ENCODE measurements at places on chromosomes 11 and 22.
A peak's percentile ranks its signal among the peaks of the same experiment; 100 is the strongest.

GRCh38 chr11:123511037-123511870, 81.2 kb downstream of the GRAMD1B start:
- DNase-seq, result peak; percentile 29

DNA sequence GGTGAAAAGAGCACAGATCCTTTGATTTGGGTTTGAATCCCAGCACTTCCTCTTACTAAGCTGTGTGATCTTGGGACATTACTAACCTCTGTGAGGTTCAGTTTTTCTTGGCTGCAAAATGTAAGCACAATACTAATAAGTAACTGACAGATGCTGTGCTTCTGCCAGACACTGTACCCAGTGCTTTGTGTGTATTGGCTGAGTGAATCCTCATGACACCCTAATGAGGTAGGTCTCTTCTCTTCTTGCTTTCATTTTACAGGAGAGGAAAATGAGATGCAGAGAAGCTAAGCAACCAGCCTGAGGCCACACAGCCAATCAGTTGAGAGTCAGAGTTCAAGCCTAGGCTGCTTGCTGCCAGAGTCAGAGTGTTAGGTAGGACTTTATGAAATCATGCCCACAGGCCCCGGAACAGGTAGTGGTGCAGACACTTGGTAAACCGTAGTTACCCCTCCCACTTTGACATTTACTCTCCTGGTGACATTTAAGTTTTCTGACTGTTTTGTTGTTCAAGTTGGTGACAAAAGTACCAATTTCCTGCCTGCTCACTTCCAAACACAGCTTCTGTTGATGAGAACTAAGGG, 21.2 kb downstream of the PTPRJ start:
- no peak for DNase-seq

DNA sequence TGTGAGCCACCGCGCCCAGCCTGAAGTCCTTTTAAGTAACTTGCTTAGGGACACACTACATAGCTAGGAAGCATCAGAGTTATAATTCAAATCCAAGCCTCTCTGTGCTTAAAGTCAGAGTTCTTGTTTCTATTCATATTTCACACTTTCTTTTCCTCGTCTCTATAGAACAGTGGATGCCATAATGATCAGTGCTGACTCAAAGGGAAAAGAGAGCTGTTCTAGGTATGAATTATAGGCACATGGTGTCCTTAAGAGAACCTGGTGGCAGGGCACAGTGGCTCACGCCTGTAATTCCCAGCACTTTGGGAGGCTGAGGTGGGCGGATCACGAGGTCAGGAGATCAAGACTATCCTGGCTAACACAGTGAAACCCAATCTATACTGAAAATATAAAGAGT, 400.2 kb upstream of the DDI1 start:
- DNase-seq, result no peak

- no peak for DNase-seq
Measured at GRCh38 chr11:17600316-17601255, 53.5 kb downstream of the OTOG start.

DNA sequence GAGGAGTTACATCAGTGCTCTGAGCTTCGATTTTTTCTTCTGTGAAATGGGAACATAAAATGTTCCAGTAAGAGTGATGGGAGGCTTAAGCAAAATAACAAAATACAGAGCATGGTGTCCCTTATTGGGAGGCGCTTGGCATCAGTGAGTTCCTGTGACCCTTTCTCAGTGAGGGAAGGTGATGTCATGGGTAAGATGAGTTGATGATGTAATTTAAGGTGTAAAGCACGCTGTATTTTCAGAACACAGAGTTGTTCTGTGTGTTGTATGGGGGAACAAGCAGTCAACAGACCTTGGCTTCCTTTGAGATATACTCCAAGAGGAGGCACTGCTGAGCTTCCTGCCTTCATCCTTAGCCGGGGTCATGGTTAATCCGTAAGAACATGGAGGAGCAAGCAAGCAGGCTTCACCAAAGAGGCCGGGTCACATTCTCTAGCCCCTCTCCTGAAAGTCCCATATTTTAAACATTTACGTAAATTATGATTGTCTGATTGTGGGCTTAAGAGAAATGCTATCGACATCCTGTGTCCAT, 266.7 kb downstream of the LARGE1 start:
- no peak for DNase-seq

DNA sequence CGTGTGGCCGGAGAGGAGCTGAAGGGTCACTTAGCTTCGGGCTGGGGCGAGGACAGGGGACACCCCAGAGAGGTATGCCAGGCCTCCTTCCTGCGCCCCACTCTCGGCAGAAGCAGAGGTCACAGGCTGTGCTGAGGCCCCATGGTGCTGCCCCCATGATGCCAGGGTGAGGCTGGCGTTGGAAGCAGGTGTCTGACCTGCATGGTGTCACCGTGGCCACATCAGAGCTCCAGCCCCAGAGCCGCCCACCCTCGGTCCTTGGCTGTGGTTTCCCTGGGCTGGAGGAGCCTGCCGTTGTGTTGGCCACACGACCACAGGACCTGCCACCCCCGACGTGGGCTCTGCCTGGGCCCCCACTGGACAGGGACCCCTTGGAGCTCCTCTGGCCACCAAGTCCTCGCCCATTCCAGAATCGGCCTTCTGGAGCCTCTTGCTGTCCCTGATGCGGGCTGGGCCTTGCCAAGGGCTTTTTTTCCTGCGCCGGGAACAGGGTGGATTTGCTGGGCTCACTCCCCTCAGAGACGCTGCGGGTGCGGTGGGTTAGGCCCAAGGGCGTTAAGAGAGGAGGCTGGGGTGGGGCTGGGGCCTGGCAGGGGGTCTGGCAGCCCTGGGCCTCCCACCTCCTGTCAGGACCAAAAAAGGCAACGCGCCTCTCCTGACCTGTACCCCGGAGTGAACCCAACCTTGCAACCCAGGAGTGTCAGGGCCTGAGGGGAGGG, 8.2 kb upstream of the TSSC4 start:
- DNase-seq, result no peak
